Pons (tissue), 1 donor: ENCODE measurements at places on chromosomes 1 and 21.
A peak's percentile ranks its signal among the peaks of the same experiment; 100 is the strongest.

- no peak for DNase-seq
Observed at GRCh38 chr1:28601696-28602095, 9.6 kb downstream of the RAB42 start.

DNA sequence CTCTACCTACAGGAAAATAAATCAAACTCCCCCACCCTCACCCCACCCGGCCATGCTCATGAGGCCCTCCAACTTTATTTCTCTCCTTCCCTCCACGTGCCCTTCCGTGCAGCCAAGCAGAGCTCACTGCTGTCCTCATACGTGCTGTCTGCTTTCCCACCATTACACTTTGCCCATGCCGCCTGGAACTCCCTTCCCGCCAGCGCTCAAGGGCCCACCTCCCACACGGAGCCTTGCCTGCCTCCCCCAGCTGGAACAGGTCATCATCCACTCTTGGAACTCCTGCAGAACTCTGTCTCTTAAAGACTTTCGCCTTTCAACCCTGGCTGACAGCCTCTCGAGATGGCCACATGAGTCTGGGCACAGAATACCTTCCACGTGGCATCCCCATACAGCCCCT lies 42.4 kb downstream of the GLIS1 start:
- DNase-seq = no peak

DNA sequence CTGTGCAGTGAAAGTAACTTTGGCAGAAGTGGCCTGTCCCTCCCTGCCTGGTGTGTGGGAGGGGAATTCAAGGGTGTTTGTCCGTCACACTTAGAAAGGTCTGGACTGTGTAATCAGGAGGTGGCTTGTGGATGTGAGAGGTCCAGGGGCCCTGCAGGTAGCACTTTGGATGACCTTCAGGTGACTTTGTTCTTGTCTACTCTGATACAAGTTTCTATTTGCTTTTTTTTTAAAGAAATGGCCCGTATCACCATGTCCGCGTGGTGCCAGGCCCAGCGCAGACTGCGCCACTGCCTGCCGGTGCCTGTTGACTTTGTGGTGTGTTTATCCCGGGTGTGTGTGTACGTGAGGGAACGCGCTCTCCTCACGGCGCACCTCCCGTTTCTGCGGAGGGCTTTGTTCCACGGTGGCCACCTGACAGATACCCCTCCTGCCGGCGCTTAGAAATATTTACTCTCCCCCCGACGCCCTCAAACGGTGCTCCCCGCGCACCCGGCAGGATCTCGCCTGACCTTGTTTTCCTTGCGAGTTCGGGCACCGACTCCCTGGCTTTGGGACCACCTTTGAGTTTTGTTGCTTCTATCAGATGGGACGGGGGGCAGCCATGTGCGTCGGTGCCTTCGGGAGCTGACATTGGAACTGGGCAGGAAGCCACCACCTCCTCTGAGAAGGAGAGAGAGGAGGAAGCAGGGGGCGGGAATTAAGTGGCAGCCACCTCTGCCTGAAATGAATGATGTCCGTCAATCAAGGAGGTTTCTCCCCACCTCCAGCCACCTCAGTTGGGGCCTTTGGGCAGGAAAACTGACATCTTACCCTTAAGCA lies 119.4 kb downstream of the PRDM16 start:
- DNase-seq = no peak

- DNase-seq = no peak
Observed at GRCh38 chr1:70204600-70204999, 779 bp downstream of the LRRC40 start.

GRCh38 chr1:221816899-221817298 lies 75.0 kb upstream of the DUSP10 start:
- DNase-seq = no peak

DNA sequence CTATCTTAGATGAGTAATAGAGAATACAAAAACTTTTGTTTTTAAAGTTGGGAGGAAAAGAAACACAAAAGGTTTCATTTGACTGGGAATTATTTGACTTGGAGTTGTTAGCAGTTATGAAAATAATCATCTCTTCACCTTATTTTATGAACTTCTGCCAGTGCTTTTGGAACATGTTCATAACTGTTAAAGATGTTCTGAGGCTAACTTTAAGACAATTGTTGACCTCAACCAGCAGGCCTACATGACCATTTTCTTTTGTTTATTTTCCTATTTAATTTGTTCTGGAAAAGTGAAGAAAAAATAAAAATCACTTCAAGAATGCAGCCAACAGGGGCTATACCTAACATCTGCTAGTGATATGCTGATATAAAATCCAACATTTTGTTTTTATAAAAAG lies 37.4 kb downstream of the JAM2 start:
- no peak for DNase-seq

- no peak for DNase-seq
Observed at GRCh38 chr21:27771938-27772483, 805.1 kb upstream of the ADAMTS5 start.

GRCh38 chr1:165289556-165289955 lies 67.0 kb downstream of the LMX1A start:
- DNase-seq = no peak

DNA sequence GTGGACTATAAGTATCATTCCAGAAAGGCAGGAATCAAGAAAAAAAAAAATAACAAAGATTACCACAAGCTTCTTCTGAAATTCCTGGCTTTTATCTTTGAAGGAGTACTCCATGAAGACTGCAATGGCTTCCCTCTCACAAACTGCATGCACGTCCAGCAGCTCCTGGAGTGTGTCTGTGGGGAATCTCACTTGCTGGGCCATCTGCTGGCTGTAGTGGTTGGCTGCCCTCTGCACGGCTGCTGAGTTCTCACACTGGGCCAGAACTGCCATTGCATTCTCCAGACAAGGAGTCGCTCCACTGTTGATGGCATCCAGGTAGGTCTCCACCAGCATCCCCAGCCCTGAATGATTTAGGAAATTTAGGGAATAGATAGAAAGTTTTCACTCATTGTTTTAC lies 23.3 kb upstream of the GBP2 start:
- peak; percentile 59 for DNase-seq

GRCh38 chr1:71462247-71462646 lies 381.4 kb upstream of the ZRANB2 start:
- DNase-seq = no peak

GRCh38 chr1:193030280-193030679 lies 28.9 kb downstream of the UCHL5 start:
- DNase-seq = no peak
